Adipocyte (in vitro differentiated cells): ENCODE measurements at places on chromosomes 13 and 19.

GRCh38 chr19:44618640-44619357 lies 5.4 kb downstream of the IGSF23 start:
- no peak for DNase-seq

DNA sequence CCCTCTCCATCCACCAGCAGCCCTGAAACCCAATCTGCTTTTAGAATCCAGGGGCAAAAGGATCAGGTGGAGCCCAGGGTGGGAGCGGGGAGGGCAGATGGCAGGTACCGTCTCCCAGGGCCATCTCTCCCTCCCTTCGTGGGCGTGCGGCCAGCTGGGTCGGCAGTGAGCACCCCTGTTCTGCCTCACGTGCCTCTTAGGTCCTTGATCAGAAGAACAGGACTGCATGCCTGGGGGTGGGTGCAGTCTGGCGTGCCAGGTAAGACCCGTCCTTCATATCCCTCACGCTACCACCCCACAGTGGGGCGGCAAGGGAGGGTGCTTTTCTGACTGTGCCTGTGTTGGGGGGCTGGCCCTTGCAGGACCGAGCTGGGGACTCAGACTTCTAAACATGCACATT lies 2.0 kb downstream of the SLC8A2 start:
- DNase-seq = no peak

GRCh38 chr13:73865027-73865426 lies 269.2 kb downstream of the KLF12 start:
- DNase-seq = no peak

DNA sequence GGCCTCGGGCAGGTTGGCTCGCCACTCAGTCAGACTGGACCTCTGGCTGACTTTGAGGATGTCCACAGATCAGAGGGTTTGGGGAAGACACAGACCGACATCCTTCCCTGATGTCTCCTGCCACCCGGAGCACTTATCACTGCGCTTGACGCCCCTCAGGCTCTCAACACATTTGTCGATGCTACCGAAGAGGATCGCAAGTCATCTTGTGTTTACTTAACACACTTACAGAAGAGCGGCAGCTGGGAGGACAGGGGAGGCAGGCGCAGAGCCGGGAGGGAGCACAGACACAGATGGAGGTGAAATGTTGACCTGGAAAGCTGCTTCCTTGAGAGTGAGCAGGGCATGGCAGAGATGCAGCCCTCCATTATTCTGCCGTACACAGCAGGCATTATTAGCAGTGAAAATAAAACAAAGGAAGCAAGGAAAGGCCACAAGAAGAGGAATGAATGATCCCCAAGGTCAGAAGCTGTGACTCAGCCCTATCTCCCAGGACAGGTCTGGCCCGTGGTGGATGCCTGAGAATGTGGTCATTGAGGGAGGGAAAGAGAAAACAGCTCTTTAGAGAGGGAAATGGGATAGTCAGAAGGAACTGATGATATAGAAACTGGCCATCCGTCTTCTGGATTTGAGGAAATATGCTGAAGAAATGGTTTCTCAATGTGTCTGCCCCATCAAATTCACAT lies 549.5 kb upstream of the ARGLU1 start:
- no peak for DNase-seq

- DNase-seq = no peak
These were observed 16.8 kb upstream of the COMP start for GRCh38 chr19:18807861-18808331.

GRCh38 chr13:99063952-99064351 lies 86.1 kb upstream of the DOCK9 start:
- no peak for DNase-seq
